ENCODE measurements at places on chromosomes 2 and 18. TPM values are rescaled to one million over a fixed set of nuclear protein-coding genes. Genes with fewer than 3 reads are reported as not detected.

- H3K4me1 ChIP-seq: peaks cover 36% of the 10 kb centered on the region
- peak overlapping the region; percentile 83 for H3K27ac ChIP-seq
- H3K27me3 ChIP-seq: no peaks in the 10 kb centered on the region
- no peaks in the 10 kb centered on the region for H3K36me3 ChIP-seq
Measured at GRCh38 chr2:180247658-180248057, 240.6 kb upstream of the CWC22 start.

- H3K4me1 ChIP-seq: peaks cover 10% of the 10 kb centered on the region
- H3K27ac ChIP-seq: no peak overlapping the region
- no peak overlapping the region for H3K4me3 ChIP-seq
- H3K36me3 ChIP-seq: no peaks in the 10 kb centered on the region
- no peak for DNase-seq
Measured at GRCh38 chr2:46117379-46117778, 179.8 kb upstream of the EPAS1 start.

DNA sequence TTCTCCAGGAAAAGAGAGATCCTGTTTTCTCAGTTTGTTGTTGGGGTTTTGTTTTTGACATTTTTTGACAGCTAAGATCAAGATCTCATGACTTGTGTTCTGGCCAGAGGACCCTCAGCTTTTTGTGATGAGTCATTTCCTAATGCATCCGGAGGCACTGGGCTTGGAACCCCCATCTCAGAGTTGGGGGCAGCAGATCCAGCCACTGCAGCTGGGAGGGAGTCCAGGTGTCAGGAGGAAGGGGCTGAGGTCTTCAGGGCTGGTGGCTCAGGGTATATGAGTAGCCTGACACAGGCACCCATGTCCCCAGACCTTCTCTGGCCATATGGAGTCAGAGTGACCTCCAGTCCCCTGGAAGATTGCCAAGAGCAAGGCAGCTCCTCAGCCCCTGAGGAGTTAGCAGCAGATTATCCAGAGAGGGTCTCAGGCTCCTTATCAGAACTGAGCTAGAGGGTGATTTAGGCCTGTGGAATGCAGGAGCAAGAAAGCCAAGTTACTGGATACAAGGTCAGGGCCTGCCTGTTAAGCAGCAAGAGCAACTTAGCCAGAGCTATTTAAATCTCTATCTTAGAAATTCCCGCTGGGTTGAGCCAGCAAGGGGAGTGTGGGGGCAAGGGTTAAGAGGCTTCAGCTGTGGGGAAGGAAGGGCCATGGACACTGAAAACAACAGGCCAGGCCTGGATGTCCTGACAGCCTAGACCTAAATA, 62.4 kb downstream of the TANC1 start:
- no peak overlapping the region for H3K4me3 ChIP-seq
- no peaks in the 10 kb centered on the region for H3K27me3 ChIP-seq
- no peaks in the 10 kb centered on the region for H3K36me3 ChIP-seq
- H3K4me1 ChIP-seq: peaks cover 20% of the 10 kb centered on the region

DNA sequence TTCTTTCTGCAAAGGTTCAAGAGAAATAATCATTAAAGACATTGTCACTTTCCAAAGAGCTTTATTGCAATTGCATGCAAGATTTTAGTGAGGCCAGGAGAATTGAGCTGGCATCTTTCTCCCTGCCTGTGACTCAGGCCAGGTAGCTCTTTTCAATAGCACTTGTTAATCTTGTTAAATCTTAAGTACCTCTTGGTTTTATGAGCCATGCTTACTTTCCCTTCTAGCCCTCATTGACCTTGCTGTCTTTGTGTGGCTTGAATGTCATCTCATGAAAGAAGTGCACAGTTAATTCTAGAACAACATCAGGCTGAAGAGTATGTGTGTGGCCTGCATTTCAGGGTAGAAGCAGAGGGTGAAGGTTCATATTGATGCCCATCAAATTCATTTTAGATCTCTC, 14.8 kb upstream of the LGALSL start:
- H3K4me1 ChIP-seq: peaks cover 9% of the 10 kb centered on the region
- no peak overlapping the region for H3K4me3 ChIP-seq

DNA sequence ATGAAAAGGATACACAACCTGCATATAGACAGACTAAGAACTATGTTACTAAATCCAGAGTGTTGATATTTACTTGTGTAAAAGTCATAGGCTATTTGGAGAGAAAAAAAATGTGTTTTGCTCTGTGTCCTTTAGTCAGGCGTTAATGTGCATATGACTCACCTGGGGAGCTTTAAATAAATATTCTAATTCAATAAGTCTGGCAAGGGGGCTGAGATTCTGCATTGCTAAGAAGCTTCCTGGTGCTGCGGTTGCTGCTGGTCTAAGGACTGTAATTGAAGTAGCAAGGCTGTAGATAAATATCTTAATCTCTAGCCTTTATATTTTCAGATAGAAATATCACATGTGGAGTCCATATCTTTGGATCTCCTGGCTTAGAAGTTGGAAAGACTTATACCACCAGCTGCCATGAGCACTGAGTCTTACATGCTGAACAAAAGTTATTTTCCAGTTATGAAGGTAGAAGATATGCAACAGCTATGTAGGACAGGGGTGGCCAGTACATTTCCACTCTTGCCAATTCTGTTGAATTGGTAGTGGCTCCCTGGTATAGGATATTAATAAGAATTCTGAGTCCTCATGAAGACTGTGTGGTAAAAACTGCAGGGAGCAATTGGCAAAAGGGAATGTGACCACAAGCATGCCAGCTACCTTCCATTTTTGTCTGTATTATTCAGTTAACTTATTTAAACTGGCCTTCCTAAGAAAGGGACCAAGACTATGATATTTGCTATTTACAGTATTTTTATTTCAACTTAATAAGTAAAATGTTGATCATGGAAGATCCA, 4.8 kb downstream of the SPAG16 start:
- no peaks in the 10 kb centered on the region for H3K4me1 ChIP-seq
- H3K27me3 ChIP-seq: no peaks in the 10 kb centered on the region
- no peak overlapping the region for H3K27ac ChIP-seq
- H3K4me3 ChIP-seq: no peak overlapping the region
- no peak for DNase-seq
- H3K36me3 ChIP-seq: peaks cover 4% of the 10 kb centered on the region

DNA sequence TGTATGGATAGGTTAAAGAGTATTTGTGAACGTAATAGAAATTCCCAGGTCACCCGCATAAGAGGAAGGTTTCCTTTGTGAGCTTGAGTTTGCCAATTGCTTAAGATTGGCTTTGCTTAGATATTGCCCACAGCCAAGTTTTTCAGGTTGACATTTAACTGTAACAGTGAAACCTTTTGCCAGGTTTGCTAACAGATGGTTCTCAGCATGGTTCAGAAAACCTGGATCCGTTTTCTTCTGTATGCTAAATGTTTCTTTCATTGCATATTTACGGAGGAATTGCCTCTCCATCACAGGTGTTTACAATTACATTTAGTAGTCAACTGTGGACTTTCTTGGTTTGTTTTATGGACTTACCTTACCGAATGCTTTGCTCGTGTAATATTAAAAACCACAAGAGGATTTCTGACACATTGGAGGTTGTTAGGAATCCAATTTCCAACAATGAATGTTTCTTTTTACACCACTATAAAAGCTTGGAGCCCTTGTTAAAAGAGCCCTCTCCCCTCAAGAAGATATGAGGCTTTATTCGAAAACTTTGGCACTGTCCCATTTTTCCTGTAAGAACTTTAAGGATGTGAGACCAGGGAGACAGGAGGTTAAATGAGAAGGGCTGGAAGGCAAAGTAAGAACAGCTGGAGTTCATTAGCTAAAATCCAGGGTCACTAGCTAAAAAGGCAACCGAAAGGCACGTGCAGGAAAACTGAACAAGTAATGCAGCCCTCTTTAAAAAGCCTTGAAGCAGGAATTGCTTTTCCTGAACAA, 7.8 kb downstream of the CDK15 start:
- H3K36me3 ChIP-seq: no peaks in the 10 kb centered on the region
- H3K27ac ChIP-seq: no peak overlapping the region
- DNase-seq: no peak
- no peaks in the 10 kb centered on the region for H3K27me3 ChIP-seq
- no peaks in the 10 kb centered on the region for H3K4me1 ChIP-seq

GRCh38 chr2:144124882-144125281, 395.0 kb downstream of the ZEB2 start:
- no peak for DNase-seq
- no peak overlapping the region for H3K27ac ChIP-seq
- H3K36me3 ChIP-seq: no peaks in the 10 kb centered on the region
- H3K27me3 ChIP-seq: no peaks in the 10 kb centered on the region
- H3K4me1 ChIP-seq: no peaks in the 10 kb centered on the region

DNA sequence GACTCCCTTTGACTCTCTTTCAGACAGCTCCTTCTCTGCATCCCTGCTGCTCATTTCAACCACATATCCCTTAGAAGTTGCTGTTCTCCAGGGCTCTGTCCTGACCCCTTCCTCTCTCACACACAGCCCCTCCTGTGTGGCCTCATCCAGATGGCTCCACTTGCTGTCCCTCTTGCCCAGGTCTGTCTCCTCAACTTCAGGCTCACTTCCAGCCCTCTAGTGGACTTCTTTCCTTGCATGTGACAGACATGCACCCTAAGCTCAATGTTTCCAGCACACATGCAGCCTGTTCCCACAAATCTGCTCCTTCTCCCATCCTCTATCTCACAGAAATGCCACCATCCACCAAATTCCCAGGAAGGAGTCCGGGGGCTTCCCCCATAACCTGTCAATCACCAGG, 9.0 kb upstream of the MRPL19 start:
- DNase-seq: no peak
- H3K27ac ChIP-seq: no peak overlapping the region
- H3K4me1 ChIP-seq: peaks cover 5% of the 10 kb centered on the region
- H3K4me3 ChIP-seq: no peak overlapping the region

DNA sequence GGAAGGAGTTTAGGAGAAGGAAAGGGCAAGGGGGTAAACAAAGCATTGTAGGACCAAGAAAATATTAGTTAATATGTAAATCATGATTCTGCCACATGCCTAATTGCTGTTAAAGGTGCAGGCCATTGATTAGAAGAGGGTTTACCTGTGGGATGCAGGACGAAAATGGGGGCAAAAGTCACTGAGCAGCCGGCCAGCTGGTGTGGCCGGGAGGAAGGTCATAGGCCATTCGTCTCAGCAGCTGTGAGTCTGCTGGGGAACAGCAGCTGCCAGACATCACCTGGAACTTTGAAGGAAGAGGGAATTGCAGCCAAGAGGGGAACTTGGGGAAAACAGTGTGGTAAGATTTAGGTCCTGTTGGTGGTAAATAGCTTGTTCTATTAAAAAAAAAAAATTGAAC, 184.4 kb downstream of the DYSF start:
- no peak overlapping the region for H3K4me3 ChIP-seq
- no peaks in the 10 kb centered on the region for H3K36me3 ChIP-seq
- H3K27me3 ChIP-seq: no peaks in the 10 kb centered on the region
- H3K4me1 ChIP-seq: peaks cover 44% of the 10 kb centered on the region

DNA sequence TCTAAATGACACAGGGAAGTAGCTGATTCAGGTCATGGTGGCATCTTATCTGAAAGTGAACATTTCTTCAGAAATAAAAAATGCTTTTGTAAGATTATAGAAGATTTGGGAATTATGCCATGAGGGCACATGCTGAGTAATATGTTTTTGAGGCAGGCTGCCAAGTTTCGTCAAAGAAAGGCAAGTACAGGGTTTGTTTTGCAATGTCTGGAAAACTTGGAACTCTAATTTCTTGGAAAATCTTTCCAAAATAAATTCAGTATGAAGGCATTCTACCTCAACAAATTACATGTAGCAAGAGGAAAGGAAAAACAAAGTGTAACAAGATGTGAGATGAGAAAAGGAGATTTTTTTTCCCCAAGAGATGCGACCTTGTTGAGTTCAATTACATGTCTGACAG, 167.7 kb downstream of the PLCL1 start:
- no peak for DNase-seq
- no peaks in the 10 kb centered on the region for H3K27me3 ChIP-seq
- no peak overlapping the region for H3K4me3 ChIP-seq

GRCh38 chr2:234272069-234272850, 221.8 kb downstream of the SPP2 start:
- no peak overlapping the region for H3K27ac ChIP-seq
- H3K27me3 ChIP-seq: no peaks in the 10 kb centered on the region
- DNase-seq: no peak
- H3K36me3 ChIP-seq: no peaks in the 10 kb centered on the region
- no peak overlapping the region for H3K4me3 ChIP-seq

- no peak overlapping the region for H3K4me3 ChIP-seq
- H3K4me1 ChIP-seq: no peaks in the 10 kb centered on the region
- peaks cover 67% of the 10 kb centered on the region for H3K36me3 ChIP-seq
- H3K27ac ChIP-seq: no peak overlapping the region
- DNase-seq: no peak
Measured at GRCh38 chr2:240014327-240014726, 10.8 kb downstream of the NDUFA10 start.

- no peaks in the 10 kb centered on the region for H3K27me3 ChIP-seq
- H3K4me1 ChIP-seq: no peaks in the 10 kb centered on the region
- no peak overlapping the region for H3K4me3 ChIP-seq
- DNase-seq: no peak
Measured at GRCh38 chr18:4196351-4196750, 258.8 kb downstream of the DLGAP1 start.

C2orf80 gene
- not detected for total RNA-seq

IL36A gene
- not detected for total RNA-seq

PTPRM gene
- total RNA-seq: 11.0 TPM

APLF gene
- total RNA-seq: 4.6 TPM

EEF1B2 gene
- total RNA-seq: 945 TPM
